ENCODE measurements at places on chromosomes 5 and 9.
A peak's percentile ranks its signal among the peaks of the same experiment; 100 is the strongest.

DNA sequence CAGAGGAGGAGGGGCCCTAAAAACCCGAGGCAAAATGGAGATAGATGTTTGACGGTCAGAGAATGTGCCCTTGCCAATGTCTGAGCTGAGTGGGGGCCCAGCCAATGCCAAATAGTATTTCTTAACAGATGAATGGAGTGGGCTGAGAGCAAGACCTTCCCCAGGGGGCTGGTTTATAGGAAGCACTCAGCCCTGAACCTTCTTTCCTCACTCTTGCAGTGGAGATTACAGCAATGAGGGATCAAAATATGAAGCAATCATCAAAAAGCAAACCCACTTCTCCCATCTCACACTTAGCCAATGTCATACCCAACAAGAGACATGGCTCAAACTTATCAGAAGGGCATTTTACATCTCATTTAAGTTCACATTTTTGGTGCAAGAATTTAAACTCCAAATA lies 350.3 kb downstream of the GADD45G start:
- no peak for DNase-seq

GRCh38 chr9:117936185-117937130 lies 232.3 kb downstream of the TLR4 start:
- no peak for DNase-seq

- DNase-seq = no peak
Measured at GRCh38 chr9:72857624-72857996, 95.2 kb downstream of the ALDH1A1 start.

DNA sequence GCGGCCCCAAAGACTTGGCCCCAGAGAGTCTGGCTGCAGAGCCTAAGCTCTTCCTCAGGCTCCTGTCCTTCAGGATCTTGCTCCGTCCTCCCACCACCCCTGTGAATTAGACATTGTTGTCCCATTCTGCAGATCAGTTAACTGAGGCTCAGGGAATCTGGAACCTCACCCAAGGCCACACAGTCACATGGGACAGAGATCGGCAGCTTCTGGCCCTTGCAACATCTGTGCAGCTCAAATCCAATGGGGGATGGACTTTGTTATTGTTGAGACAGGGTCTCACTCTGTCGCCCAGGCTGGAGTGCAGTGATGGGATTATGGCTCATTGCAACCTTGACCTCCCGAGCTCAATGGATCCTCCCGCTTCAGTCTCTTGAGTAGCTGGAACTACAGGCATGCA lies 23.9 kb upstream of the LAMC3 start:
- DNase-seq = no peak

GRCh38 chr5:77316871-77317661 lies 106.6 kb downstream of the PDE8B start:
- no peak for DNase-seq

DNA sequence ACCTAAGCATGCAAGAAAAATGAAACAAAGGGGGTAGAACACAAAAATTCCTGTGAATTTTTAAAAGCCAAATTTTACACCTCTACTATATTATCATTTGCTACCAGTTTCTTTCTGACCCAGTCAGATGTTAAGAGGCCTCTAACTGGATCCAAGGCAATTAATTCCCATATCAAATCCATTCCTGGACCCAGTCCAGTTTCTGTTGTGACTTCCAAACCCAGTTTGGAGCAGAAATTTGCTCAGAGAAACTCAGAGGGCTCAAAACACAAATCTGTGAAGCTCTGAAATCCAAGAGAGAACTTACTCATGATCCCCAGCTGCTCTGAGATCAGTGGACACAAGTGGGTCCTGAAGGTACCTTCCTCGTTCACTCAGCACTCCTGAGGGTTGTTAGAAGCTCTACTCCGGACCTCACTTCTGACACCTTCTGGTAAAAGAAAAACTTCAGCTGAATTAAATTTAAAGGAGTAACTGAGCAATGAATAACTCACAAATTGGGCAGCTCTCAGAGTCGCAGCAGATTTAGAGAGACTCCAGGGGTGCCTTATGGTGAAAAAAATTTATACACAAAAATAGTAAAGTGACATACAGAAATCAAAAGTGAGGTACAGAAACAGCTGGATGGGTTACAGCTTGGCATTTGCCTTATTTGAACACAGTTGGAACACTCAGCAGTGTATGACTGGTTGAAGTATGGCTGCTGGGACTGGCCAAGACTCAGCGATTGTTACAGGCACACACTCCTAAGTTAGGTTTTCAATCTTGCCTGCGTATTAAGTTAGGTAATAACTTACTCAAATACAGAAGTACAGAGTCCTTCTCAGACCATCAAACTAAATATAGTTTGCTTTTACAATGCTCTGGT lies 32.4 kb downstream of the INSL4 start:
- no peak for DNase-seq

- peak; percentile 99 for DNase-seq
Measured at GRCh38 chr9:124415102-124415851, at the start of gene PSMB7. Gene PSMB7, minus strand, starts transcription at chr9:124415442. Its CDS starts 17 bp downstream, at chr9:124415425.

GRCh38 chr5:118043531-118043930 lies 944.8 kb downstream of the DTWD2 start:
- DNase-seq = no peak

DNA sequence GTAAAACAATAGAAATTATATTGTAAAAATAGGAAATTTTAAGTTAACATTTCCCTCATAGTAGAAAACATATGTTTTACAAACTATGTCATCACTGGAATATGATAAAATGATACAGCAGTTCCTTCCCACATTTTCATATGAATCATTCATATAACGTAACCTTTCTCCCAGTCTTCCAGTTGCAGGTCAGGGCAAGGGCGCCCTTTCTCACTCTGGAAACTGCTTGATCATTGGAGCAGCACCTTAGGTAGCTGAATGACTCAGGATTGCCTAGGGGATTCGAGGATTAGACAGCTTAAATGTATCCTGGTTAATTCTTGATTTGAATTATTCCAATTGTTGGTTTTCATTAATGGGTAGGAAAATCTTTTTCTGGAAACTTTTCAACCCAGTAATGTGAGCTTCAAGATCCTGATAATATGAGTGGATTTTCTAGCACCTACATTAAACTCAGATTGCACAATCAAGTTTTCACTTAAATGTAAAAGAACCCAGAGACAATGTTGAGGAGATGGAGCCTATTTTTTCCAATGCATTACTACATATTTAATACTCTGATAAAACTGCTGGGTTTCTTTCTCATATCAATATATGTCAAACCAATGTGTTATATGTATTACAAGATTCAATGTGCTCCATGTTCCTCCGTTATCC lies 32.6 kb upstream of the ANXA1 start:
- no peak for DNase-seq

DNA sequence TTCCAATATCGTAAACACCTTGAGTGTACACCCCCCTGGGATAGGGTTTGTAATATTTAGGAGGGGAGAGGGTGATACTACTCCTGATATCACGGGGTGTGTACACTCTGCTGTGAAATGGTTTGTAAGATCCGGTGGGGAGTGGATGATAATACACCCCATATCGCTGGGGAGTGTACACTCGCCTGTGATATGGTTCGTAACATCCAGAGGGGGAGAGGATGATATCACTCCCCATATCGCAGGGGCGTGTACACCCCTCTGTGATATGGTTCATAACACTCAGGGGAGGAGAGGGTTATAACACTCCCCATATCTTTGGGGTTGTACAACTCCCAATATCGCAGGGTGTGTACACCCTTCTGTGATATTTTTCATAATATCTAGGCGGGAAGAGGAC lies 33.8 kb upstream of the SLC25A48 start:
- DNase-seq = no peak

DNA sequence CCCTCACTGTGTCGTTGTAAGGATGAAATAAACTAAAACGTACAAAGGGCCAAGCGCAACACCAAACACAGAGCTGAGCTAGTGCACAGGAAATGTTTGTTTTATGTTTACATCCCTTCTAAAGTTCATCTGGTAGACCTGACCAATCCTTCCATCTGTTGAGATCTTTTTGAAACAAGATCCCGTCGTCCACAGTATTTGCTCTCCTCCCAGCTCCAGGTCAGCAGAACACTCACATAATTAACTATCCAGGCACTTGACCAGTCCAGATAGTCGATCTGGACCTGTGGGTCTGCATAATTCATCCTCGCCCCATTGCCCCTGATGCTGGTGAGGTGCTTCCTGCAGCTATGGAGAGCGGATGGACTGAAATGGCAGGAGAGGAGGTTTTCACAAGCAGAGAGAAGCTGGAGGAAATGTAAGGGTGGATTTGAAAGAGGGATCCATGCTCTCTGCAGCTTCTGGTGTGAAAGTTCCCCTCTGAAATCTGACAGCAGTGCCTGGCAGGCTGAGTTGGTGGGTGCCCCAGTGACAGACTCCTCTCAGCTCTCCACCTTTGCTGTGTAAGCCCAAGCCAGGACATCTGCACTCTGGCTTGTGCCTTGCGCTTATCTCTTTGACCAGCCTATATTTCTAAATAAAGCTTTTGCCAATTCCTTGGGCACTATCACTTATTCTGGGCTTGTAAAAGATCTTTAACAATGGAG lies 102.4 kb downstream of the TTLL11 start:
- DNase-seq = no peak

GRCh38 chr5:44603496-44604272 lies 205.1 kb upstream of the MRPS30 start:
- no peak for DNase-seq

DNA sequence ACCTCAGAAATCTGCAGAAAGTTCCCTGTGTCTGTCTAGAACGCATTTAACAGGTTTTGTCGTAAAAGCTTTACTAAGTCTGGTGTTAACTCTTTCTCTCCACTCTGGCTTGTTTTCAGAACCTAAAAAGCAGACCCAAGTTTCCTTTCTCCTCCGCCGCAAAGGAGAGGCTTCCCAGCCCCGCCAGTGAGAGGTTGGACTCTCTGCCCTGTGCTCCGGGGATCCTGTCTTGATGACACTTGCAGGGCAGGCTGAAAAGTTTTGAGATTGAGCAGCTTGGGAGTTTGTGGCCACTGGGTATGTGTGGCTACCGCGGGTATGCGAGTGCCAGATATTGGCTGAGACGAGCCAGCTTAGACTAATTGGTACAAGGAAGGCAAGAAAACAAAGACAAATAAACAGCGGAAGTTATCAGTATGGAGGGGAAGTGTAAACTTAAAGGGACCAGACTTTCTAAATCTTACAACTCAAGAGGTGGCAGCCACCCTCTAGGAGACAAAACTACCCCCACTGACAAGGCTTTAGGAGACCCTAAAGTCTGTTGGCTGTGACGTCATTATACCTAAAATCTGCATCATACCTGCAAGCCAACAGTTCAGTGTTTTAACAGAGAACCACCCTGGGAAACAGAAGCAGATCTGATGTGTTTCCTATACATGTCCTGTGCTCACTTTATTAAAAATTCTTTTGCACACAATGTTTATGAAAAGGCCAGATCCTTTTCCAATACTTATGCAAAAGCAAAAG lies 41.0 kb upstream of the PCDHB1 start:
- DNase-seq = no peak

DNA sequence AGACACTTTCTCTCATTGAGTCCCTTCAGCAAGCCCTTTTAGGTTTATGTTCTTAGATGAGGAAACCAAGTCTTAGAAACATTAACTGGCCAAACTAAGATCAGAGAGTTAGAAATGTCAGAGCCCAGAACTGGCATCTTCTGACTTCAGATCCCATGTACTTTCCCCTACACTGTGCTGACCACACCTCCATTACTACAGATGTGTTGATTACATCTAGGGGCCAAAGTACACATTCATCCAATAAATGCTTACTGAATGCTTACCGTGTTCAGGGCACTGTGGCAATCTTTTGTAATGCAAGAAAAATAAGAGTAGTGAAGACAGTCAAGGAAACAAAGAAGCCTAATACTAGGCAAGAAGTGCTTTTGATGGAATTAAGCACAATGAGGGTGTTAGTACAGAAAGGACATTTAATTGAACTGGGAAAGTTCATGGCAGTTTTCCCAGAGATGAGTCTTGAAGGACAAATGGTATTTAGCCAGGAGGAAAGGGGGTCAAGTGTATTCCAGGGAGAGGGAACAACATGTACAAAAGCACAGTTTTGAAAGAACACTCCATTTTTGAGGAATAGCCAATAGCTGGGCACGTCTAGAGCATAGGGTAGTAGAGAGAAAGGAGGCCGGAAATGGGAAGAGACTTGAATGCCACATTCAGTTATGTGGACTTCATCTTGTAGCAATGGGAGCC lies 89.7 kb upstream of the CDKN2B start:
- DNase-seq = no peak

DNA sequence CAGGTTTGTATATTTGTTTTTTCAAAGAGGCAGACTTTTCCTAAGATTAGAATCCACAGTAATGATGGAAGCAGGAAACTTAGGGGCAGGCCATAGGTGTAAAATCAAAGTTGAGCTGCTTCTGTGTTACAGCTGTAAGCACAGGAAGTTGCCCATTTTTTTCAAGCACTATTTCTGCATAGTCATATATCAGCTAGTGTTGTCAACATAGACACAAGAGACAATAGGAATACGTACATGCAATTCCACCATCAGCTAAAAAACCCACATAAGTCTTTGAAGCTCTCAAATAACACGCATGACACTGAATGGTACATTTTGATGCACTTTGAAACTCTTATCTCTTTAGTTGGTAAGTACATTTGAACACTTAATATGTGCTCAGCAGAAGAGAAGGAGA lies 20.2 kb upstream of the SMIM15 start:
- no peak for DNase-seq

- no peak for DNase-seq
Measured at GRCh38 chr5:147832541-147832940, 1.1 kb upstream of the SPINK1 start.

Measured in stimulated activated CD8-positive, alpha-beta memory T cell treated with anti-CD3 and anti-CD28 coated beads, Interleukin-4, amount 100 ng/mL, for 48 hours (primary cell).